ENCODE measurements at places on chromosomes 11 and 22.

GRCh38 chr11:94129512-94130297, 1.1 kb downstream of the PANX1 start:
- DNase-seq: no peak

DNA sequence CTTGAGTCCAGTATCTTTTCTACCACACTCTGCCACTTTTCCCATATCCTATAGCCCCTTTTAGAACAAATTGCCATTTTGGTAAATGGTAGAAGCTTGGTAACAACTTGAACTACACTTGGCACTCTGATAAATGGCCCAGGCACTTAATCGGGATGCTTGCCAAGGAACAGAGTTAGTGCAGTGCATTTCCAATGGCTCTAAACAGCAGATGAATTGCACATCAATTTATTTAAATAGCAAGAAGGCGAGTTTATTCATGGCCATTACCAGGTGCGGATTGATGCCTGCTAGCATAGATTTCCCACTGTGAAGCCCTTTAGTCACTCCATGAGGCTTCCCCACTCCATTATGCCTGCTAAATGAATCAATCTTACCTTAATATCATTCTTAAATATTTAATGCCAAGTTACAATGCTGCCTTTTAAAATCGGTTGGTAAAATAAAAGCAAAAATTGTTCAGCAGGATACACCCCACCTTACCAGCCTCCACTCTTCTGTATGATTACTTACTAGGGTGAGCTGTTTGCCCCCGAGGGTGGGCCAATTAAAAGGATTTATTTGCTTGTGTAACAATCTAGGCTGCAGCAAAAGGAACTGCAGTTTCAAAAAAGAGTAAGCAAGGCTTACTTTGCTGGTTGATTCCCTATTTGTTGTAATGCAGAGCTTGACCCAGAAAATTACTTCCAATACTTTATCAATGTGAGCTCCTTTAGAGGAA, 136.0 kb upstream of the ARHGAP42 start:
- no peak for DNase-seq

DNA sequence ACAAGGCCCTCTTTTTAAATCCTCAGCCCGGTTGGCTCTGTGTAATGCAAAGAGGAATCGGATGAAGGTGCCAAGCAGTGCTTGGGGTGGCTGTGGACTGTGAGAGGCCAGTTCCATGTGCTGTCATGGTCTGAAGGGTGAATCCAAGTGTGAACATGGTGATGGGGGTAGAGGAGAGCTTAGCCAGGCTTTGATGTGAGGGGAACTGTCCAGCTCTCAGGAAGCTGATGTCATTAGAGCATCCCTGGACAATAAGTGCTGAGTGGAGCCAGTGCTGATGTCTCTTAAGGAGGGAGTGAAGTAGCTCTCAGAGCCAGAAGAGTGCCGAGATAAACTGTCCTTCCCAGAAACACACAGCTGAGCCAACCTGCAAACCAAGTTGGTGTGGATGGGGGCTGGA, 53.6 kb downstream of the NAV2 start:
- no peak for DNase-seq

GRCh38 chr11:10287140-10287539, 6.9 kb downstream of the SBF2 start:
- DNase-seq: no peak

DNA sequence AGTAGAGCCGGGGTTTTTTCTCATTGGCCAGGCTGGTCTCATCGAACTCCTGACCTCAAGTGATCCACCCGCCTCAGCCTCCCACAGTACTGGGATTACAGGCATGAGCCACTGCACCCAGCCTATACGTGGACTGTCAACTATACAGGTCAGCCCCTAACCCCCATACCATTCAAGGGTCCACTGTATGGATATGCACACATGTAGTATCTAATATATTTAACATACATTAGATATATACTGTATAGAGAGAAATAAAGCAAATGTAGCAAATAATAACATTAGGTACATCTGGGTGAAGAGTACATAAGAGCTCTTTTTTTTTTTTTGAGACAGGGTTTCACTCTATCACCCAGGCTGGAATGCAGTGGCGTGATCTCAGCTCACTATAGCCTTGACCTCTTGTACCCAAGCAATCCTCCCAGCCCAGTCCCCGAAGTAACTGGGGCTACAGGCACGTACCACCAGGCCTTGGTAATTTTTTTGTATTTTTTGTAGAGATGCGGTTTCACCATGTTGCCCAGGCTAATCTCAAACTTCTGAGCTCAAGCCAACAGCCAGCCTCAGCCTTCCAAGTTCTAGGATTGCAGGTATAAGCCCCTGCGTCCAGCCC, 1.5 kb upstream of the ATP5MGL start:
- no peak for DNase-seq

All from posterior cingulate gyrus (tissue), 11 donors.